NCI-H1417 treated with DMSO at 0.1 percent for 48 hours (cell line): ENCODE measurements at places on chromosomes 1 and 21.

GRCh38 chr1:59261537-59261936 is 35.4 kb upstream of the FGGY start:
- no peak for DNase-seq

DNA sequence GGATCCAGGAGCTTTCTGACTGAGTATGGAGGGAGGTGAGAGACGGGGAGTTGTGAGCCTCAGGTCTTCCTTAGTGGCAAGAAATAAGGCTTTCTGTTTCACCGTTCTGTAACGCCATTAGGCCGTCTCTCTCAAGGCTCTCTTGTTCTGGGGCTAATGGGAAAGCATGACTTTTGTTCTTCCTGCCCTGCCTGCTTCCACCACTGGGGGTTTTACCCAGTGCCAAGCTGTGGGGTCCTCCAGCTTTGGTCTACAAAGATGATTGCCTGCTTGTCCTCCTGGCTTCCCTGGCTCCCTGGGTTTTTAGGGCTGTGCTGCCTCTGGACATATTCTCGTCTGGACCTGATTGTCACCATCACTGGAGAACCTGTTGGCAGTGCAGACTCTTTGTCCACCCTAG is 74.8 kb upstream of the TINAGL1 start:
- no peak for DNase-seq

DNA sequence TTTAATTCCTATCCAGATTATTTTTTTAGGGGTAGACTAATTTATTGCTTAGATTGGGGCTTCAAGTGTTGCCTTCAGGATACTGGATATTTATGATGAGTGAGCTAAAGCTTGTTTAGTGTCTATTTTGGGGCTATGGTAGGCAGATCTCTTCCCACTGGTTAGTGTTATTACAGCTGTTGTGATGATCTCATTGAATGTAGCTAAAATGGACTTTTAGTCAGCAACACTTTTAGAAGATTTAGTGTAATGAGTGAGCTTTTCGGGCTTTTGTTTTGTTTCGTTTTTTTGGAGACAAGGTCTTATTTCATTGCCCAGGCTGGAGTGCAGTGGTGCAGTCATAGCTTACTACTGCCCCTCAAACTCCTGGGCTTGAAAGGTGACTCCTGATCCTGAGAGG is 14.2 kb downstream of the THRAP3 start:
- no peak for DNase-seq

DNA sequence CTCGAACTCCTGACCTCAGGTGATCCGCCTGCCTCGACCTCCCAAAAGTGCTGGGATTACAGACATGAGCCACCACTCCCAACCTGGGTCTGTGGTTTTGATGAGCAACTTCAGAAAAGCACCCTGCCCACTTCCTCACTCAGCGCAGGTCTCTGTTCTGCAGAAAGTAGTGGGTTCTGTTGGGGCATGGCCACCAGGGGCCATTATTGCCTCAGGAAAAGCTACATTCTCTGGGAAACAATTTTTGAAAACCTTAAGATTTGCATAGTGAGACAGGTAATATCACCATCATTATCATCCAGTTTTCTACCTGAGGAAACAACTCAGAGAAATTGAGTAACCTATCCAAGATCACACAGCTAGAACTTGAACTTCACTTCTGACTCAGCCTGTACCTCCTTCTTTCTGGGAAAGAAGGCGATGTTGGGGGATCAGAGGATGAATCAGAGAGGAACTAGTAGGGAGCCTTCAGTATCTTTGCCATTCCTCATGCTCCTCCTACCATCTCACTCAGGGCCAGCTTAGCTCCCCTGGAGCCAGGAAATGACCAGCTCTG is 7.1 kb upstream of the NES start:
- DNase-seq, result no peak

- no peak for DNase-seq
Observed at GRCh38 chr1:63592536-63593302, 492 bp upstream of the PGM1 start.

GRCh38 chr1:209382231-209383100 is 201.0 kb upstream of the CAMK1G start:
- no peak for DNase-seq

DNA sequence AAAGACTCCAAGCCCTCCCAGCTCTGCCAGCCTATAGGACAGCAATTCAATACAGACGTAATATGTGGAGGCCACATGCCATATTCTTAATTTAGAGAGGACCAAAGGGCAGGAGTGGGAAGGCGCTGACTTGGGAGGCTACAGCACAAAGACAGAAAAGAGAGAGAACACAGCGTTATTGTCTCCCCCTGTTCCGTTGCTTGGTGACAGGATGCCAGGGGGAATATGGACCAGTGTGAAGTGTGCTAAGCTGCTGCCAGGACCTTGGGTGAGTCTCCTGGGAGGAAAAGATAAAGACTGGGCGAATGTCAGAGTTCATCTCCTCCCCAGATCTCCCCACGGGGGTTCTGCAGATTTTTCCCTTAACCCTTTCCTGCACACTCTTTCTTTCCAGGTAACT is 102.1 kb upstream of the ADAR start:
- no peak for DNase-seq
